ENCODE measurements at places on chromosomes 7 and 10.

DNA sequence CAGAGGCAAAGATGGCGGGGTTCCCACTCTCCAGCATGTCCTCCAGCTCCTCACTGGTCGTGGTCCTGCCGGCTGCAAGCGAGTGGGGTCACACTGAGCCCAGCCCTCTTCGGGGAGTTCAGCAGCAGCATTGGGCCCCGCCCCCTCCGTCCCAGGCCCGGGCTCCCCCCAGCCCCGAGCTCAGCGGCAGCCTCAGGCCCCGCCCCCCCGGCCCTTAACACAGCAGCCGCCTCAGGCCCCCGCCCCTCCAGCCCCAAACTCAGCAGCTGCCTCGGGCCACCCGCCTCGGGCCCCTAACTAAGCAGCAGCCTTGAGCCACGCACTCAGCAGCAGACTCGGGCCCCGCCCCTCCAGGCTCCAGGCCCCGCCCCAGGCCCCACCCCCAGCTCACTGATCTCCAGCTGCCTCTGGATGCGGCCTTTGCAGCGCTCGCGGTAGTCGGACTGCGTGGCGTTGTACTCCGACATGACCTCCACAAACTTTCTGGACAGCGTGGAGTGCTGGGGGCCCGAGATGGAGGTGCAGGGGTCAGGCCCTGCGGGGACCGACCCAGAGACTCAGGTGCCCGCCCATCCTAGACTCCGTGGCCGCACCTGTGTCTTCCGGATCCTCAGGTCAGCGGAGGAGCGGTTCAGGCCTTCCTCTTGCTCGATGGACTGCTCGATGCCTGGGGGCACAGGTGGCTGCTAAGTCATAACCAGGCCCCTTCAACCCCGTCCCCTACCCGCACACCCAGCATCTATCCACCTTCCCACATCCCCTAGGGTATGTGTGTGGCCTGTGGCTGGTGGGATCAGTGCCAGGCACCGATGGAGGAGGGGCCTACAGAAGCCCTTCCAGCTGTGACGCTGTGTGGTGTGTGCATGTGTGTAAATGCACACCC, 15.5 kb downstream of the STX1A start:
- peak; percentile 50 for DNase-seq

- DNase-seq = no peak
Observed at GRCh38 chr7:3892157-3892556, 591.1 kb downstream of the SDK1 start.

GRCh38 chr7:150945853-150946420, 32.2 kb downstream of the KCNH2 start:
- no peak for DNase-seq

DNA sequence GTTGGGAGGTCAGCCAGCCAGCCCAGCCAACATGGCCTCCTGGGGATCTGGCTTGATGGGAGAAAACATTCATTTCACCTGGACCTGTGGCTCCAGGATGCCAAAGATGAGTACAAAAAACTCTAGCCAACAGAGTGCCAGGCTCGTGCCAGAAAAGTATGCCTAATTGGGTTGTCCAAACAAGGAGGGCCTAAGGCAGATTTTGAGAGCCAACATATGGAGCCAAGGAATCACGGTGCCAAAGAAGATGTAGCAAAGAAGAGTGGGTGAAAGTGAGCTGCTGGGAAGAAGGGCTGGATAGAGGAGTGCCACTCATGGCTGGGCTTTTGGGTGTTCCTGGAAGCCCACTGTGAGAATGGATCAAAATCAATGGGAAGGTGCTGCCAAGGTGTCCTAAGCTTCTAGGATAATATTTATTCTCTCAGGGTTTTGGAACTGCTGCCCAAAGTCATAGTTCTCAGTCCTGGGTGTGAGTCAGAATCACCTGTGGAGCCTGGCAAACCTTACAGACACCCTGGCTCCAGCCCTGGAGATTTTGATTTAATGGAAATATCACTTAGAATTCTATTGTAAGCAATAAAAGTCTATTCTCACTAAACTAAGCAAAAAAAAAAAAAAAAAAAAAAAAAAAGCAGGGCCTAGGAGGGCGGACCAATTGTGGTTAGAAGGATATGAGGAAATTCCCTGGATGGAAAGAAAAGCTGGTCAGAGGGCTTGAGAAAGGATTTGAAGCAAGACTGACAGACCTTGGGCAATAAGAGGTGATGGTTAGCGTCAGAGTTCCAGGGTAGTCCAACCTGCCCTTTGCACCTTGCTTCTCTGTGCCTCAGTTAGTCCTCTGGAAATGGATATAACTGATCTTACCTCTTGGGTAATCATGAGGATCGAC, 182.2 kb upstream of the PRR15 start:
- no peak for DNase-seq

DNA sequence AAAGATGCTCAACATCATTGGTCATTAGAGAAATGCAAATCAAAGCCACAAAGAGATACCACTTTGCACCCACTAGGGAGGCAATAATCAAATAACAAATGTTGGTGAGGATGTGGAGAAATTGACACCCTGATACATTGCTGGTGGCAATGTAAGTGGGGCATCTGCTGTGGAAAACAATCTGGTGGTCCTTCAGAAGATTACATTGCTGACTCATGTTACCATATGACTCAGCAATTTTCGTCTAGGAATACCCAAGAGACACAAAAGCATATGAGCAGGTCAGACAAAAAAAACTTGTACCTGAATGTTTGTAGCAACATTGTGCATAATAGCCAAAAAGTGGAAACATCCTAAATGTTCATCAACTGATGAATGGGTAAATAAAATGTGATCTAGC, 4.9 kb upstream of the CLDN3 start:
- no peak for DNase-seq

DNA sequence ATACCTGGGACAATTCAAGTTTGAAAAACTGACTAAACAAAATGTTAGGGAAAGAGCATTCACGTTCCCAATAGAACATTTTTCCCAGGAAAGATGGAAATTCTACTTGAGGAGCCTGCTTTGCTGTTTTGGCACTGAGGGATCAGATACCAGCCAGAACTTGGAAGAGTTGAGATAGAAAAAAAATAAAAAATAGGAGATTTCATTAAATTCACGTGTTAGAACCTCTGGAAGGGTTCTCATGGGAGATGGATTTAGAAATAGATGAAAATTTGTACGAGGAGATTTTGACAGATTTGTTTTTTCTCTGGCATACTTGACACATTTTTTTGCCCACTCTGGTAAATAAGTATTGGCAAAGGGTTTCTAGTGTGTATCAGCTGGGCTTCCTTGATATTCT, 63.7 kb downstream of the CELF2 start:
- DNase-seq = no peak

GRCh38 chr10:38025283-38025682, 14.8 kb downstream of the ZNF33A start:
- no peak for DNase-seq

DNA sequence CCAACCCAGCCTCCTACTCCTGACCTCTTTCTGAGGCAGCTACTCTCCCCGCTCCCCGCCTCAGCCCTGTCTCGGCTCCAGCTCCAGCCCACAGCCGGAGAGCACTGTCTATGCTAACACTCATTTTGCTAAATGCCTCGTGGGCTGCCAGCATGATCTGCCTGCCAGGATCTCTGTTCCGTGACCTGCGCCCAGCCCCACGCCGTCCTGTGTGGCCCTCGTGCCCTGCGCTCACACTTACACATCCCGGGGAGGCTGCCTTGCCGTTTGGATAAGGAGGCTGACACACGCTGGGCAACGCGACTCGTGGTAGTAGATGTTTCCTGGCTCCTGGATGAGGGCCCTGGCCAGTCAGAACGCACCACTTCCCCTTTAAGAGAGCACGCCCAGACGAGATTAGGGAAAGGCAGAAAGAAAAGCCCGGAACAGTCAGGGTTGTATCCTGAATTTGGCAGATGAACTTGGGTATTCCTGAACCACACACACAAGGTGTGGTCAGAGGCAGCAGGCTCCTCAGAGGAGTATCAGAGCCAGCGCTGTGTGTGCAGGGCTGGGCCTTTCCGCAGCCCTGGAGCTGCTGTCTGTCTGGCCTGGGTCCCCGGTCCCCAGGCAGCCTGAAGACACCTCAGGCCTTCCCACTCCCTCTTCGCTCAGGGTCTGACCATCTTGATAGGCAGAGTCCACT, 97.7 kb upstream of the EFCAB10 start:
- peak; percentile 26 for DNase-seq

GRCh38 chr7:111029574-111030251, 61.2 kb upstream of the LRRN3 start:
- DNase-seq = peak; percentile 19

- no peak for DNase-seq
Observed at GRCh38 chr10:119282446-119282845, 75.1 kb downstream of the GRK5 start.

- DNase-seq = peak; percentile 92
Observed at GRCh38 chr7:129501760-129502707, at the start of gene SMKR1. Gene SMKR1, plus strand, starts transcription at chr7:129502531. Its CDS starts 294 bp downstream, at chr7:129502825.

GRCh38 chr10:33524966-33525365, 190.5 kb upstream of the NRP1 start:
- DNase-seq = no peak

- DNase-seq = no peak
Observed at GRCh38 chr10:79328737-79329504, 18.3 kb upstream of the PPIF start.

DNA sequence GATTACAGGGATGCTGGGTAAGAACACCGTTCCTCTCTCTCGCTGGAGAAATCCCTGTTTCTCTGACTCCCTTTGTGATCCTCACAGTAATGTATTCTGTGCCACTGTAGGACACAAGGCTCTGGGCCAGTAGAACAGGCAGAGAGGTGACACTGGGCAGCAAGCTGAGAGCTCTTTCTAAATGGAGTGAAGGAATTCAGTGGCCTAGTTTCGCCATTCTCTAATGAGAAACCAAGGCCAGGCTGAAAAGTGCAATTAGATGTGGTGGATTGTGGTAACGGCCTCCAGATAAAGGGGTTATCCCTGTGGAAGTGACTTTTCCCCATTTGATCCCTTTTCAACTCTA, 12.8 kb downstream of the KCTD7 start:
- DNase-seq = no peak

DNA sequence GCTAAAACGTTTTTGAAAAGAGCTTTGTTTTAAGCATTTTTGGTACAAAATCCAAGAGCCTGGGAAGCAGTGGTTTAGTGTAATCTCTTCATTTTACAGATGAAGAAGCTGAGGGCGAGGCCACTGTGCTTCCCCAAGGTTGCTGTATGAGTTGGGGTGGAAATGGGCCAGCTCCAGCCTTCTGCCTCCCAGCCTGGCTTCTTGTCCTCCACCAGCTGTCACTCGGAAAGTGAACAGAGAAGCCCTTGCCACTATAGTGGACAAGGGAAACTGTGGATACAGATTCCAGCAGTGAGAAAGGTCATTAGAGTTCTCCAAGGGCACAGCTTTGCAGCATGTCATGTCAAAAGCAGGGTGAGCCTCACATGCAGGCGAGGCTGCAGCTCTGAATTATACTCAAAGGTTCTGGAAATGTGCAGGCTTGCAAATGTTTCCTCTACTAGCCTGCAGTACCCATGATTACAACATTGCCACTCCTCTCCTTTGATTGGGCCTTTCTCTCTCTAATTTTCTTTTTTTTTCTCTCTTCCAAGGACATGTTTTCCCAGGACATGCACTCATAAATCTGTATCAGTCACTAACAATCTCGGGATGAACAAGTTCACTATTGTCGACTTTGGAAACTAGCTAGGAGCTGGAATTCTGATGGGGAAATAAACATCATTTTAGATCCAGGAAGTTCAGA, 33.0 kb downstream of the BAMBI start:
- no peak for DNase-seq

GRCh38 chr7:131482800-131483199, 73.6 kb downstream of the PODXL start:
- DNase-seq = no peak

DNA sequence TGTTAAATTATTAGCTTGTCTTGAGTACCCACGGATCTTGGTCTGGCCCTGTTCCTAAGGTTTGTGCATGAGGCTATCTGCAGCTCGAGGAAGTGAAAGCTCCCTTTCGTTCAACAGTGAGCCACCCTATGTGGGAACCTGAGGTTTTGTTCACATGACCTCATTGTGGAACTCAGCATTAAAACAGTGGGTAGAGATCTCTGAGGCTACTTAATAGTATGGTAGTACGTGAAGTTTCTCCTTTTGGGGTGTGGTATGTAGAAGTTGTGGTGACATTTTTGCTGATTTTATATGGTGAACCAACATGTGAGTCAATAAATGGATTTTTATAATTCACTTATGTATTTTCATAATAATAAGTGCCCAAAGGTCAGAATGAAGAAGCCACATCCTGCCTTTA, 252.7 kb upstream of the FERD3L start:
- no peak for DNase-seq

GRCh38 chr10:89295597-89295996, 6.2 kb upstream of the IFIT2 start:
- DNase-seq = no peak

DNA sequence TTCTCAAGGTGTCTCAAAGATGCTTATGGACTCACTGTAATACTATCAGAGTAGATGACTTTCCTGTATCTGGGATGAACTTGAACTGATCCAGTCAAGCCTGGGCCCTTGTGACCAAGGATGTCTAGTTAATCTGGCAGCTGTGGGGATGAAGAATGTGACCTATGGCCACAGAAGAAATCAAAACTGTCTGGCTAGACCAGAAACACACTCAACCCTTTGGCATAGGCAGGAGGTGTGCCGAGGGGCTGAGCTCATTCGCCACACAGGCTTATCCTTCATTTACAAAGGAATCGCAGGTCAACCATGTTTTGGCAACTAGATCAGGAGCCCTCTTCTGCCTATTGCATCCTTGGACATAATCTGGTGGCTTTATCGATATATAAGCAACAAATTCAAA, 110.6 kb downstream of the ATXN7L1 start:
- DNase-seq = no peak

DNA sequence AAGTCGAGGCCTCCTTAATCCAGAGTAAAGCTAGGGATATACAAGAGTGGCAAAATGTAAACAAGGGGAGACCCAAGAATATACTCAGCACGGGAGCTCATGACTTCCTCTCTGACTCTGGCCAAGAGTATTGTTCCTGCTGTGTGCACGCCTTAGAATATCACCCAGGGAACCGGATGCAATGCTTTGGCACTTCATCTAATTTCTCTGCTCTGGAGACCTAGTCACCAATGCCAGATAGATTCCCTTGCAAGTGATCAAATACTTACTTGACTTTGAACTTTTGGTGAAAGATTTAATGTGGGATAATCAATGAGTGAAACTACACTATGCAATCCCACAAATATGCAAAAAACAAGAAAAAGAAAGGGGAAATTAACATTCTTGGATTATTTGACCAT, 695.5 kb downstream of the INHBA start:
- no peak for DNase-seq

DNA sequence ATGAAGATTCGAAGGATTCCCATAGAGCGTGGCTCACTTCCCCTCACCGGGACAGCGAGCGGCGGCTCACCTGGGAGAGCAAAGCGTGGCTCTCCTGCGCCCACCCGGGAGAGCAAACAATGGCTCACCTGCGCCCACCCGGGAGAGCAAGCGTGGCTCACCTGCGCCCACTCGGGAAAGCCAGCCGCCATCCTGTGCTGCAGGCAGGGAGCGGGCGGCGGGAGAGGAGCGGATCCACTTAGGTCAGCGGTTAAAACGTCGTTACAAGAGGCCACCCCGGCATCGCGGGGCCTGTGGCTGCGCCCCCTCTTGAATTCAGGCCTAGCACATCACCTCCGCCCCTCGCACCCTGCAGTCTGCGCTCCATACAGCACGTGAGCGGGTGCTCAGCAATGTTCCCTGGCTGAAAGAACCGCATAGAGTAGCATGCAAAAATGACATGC, 461 bp upstream of the FIGNL1 start:
- DNase-seq = peak; percentile 22

GRCh38 chr7:37669818-37670217, 13.7 kb upstream of the GPR141 start:
- no peak for DNase-seq

GRCh38 chr7:114979803-114980507, 58.1 kb downstream of the MDFIC start:
- no peak for DNase-seq

- DNase-seq = no peak
Observed at GRCh38 chr10:21208666-21209316, 311.7 kb upstream of the NEBL start.
